Colonic mucosa (tissue), 4 donors: ENCODE measurements at places on chromosomes 12 and 14. TPM values are rescaled to one million over a fixed set of nuclear protein-coding genes. Genes with fewer than 3 reads are reported as not detected.

KIAA0586 gene
- total RNA-seq = 12.3 TPM

CHST11 gene
- total RNA-seq = 2.9 TPM

PLCZ1 gene
- not detected for total RNA-seq

SLC17A8 gene
- total RNA-seq = 0.91 TPM

PFKM gene
- total RNA-seq = 64.6 TPM

BDKRB2 gene
- total RNA-seq = 11.3 TPM

NAV3 gene
- total RNA-seq = 1.9 TPM

FAM181A gene
- total RNA-seq = not detected

AGAP2 gene
- total RNA-seq = 0.86 TPM

GRCh38 chr12:50102646-50103309, 1.0 kb upstream of the GPD1 start:
- DNase-seq = no peak

GRCh38 chr12:29565727-29566126, 68.2 kb upstream of the OVCH1 start:
- DNase-seq = no peak

DNA sequence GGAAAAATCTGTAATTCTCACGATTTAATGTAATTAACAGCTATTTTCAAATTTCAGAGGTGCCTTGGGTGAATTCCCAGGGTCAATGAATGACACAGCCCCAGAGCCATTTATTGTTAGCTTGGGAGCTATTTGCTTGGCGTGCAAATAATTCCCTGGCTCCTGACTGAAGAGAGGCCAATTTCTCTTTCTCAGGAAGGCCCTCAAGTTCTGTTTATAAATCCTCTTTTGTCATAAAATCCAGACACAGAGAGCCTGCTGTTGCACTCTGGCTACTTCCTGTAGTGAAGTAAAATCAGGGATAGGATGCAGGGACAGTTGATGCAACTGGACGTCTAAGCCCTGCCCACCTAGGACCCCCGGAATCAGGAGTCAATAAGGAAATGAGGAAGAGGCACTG, 154.3 kb downstream of the TMX1 start:
- no peak for DNase-seq

DNA sequence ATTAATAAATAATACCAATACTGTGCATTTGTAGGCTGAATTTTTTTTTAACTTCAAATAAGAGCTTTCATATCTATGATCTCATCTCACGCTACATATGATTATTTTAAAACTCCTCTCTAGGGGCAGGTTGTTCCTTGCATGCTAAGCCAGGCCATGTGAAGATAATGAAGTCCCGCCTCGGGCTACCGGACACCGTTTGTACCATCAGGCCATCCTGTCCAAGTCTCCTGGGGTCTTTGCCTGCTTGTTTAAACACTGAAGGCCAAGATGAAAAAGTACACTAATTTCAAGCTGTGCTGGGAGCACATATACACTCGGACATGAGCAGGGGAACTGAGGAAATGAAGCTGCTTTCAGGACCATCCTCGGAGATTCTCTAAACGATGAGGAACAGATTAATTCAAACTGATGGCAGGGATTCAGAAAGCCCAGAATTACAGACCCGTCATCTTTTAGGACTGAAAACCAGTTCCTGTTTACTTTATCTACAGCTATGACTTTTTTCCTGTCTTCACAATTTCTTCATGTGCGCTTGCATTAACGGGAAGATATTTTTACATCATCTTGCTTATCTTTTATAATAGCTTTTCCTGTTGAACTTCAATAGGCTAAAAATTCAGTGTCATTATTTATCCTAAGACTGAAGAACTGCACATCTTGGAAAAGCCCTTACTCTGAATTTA, 6.3 kb upstream of the ABHD12B start:
- DNase-seq = no peak

GRCh38 chr14:20262642-20263128, 23.6 kb downstream of the OR11H4 start:
- DNase-seq = no peak

GRCh38 chr14:63523735-63524426, 19.3 kb downstream of the PPP2R5E start:
- DNase-seq = no peak

GRCh38 chr12:117045160-117046010, 53.8 kb downstream of the TESC start:
- DNase-seq = no peak

DNA sequence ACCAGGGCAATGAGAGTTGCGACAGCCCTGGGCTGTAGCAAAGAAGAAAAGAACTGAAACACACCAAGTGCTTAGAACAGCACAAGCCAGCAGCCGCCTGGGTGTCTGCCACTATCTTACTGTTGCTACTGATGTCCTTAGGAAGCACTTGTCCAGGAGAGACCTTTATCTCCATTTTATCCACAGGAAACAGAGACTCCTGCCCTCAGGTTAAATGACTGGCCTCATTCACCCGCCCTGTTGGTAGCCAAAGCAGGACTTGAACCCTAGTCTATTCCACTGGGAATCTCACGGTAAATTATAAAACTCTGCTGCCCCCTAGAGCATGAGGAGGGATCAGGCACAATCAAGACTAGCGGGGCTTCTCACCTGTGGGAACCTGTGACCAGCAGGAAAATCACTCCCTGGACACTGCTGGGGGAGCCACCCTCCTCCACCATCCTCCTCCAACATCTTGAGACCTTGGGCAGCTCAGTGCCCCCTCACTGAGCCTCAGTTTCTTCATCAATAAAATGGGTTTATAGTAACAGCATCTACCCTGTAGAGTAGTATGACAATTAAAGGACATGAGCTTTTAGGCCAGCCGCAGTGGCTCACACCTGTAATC, 20.5 kb upstream of the TESC start:
- peak; percentile 38 for DNase-seq

- DNase-seq = no peak
These were observed 371.3 kb downstream of the GRIN2B start for GRCh38 chr12:13609894-13610679.

DNA sequence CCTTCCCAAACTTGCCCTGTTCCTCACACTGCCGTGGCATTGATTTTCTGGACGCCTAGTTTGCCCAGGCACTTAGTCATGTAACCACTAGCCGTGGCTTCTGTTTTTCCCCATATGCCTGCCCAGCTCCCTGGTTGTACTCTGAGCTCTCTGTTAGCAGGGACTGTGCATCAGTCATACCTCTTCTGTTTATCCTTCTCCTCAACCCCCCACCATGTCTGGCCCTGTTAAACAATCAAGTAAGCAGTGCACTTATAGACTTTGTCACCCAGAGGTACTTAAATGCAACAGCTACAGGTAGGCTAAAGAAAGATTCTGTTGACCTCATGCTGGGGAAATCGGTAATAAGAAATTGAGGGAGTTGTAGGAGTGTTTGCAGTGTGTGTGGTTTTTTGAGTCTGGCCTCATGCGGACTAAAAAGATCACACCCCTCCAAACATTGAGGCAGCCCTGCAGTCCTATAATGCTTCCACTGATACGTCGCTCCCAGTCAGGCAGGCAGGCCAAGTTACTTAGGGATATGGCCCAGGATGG, 17.0 kb downstream of the UBE3B start:
- no peak for DNase-seq

DNA sequence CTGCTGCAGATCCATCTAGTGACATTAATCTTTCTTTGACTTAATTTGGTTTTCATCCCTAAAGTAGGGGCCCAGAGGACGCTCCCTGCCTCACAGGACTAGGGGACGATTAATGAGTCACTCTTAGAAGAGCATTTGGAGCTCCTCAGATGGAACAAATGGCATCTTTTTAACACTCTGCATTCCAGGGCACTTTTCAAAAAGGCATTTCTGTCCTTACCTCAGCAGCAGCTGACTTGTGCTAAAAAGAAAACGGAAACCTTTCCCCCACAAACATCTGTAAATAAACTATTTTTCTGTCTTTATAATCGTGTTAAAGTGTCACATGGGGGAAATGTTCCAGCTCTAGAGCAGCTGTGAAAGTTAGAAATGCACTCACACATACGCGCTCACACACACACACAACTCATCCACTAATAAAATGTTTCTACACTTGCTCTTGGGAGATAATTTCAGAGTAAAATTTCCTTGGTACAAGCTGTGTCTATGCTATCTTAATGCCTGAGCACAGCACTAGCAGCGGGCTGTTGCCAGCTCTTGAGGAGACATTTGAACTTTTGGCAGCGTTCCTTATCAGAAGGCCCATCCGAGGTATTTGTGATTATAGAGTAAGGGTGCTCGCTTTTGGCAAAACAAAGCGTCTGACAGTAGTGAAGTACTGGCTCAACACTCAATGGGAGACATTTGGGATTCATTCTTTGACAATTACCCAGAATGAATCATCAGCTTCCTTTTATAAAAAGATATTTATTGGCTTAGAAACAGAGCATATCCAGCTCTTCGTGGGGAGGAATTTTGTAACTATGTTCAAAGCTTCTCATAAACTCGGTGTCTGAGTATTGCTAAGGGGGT, 141.3 kb downstream of the PLXNC1 start:
- peak; percentile 15 for DNase-seq

- DNase-seq = peak; percentile 38
These were observed 1.1 kb downstream of the TAOK3 start for GRCh38 chr12:118371321-118372282.

GRCh38 chr12:108371801-108372344, 32.8 kb upstream of the CMKLR1 start:
- no peak for DNase-seq

GRCh38 chr12:91887957-91888356, 257.7 kb downstream of the BTG1 start:
- DNase-seq = no peak

DNA sequence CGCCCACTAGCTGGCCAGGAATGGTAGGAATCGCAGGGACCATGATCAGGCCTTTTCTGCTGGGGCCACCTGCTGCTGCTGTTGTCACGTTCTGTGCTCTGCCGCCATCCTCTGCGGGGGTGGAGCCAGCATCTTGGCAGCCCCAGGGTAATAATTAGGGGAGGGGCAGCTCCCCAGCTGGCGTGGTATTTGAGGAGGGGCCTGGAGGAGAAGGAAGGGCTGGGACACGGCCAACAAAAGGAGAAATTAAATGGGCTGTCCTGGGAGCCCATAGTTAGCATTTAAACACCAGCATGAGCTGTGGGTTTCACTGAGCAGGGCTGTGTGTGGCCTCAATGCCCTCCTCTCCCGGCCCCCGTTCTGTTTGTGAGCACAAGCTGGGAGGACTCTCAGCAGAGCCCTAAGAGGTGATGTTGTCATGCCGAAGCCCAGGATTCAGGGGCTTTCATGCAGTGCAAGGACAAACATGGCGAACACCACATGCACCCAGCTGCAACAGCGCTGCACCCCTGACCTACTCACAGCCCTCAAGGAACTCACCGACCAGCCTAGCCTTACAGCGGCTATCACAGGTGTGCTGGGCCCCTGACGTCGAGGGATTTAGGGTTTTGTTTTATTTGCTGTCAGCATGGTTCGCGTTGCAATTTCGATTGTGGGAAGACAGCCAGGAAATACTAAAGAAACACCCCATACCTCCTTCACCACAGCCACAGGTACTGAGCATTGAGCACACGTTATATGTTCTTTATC, 324.3 kb downstream of the CACNA1C start:
- no peak for DNase-seq

DNA sequence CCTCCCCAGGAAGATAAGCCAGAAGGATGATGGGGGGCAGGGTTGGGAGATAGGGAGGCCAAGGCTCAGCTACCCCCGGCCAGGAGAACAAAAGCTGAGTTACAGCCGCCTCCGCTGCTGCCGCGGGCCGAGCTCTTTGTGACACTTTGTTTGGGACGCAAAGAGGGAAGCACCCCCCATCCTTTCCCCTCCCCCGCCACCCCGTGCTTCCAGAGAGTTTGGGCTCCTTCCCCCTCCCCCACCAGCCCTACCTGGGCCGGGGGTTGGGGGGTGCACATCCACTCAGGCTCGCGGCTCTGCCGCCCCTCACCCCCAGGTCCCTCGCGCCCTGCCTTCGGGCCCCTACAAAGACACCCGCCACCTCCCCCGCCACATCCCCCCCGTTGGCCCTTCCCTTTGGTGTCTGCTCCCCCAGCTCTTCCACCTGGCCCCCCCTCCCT, 799 bp downstream of the ZNF219 start:
- DNase-seq = peak; percentile 58

DNA sequence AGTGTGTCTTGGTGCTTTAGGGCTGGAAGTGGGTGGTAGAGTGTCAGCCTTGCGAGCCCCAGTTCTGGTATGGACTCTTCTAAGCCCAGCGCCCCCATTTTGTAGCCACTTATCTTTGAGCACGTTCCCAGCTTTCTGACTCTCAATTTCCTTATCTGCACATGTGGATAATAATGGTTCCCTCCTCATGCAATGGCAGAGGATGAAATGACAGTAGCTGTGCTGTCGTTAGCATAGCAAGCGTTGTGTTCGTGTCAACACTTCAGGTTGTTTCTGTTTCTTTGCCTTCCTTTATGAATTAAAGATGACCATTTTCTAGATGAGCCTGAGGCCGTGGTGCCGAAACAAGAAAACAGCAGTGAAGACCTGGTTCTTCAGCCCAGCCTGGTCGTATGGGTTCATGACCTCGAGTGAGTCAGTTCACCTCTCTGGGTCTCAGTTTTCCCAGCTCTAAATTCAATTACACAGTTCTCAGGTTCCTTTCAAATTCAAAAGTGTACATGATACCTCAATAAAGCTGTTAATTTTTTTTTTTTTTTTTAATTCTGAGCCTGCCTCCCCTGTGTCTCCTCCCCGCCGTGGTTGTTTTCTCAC, 233.0 kb downstream of the SLC41A2 start:
- DNase-seq = no peak

- peak; percentile 58 for DNase-seq
These were observed 1158.4 kb upstream of the TMEM132C start for GRCh38 chr12:127108360-127109215.

DNA sequence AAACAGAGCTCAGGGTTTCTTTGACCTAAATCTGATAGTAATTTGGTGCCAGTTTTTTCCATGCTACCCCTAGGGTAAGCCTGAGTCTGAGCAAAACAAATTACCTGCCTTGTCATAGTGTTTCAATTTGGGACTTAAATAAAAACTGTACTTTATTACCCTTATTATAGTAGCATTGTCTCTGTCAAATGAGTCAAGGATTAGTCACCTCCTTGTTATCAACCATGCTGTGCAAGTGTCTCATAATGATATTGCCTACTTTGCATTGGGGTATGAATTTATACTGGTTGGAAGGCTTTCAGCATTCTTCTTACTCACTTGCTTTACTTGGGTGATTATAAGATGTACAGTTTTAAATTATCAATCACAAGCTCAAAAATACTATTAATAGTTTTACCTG, 380.0 kb downstream of the LRFN5 start:
- DNase-seq = no peak

DNA sequence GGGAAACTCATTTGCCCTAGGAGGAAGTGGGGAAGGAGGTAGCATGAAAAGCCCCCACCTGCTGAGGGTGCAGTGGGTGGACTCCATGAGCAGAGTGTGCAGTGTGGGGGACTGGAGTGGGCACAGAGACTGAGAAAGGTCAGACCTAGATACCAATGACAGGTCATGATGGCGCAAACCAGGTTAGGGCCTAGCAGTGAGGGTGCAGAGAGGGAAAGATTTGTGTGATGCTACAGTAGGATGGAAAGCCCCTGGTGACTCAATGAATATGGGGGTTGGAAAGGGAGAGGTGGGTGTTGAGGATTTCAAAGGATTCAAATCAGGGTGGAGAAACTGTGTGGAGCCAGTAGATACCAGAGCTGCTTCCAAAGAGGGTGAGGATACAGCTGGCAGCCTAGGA, 319.2 kb downstream of the DPF3 start:
- DNase-seq = no peak

GRCh38 chr12:24488091-24488596, 460.8 kb downstream of the BCAT1 start:
- DNase-seq = no peak
